Dermis microvascular lymphatic vessel endothelial cell (primary cell): ENCODE measurements at places on chromosomes 7 and 10. TPM values are rescaled to one million over a fixed set of nuclear protein-coding genes. Genes with fewer than 3 reads are reported as not detected.

PI4K2A gene
- 10.5 and 15.2 TPM in 2 replicates for total RNA-seq

STEAP1B gene
- total RNA-seq, result 2.9 and 10.9 TPM in 2 replicates

NRG3 gene
- 8.2 and 19.1 TPM in 2 replicates for total RNA-seq

PHTF2 gene
- total RNA-seq, result 10.5 and 15.7 TPM in 2 replicates

ACBD5 gene
- total RNA-seq, result 14.6 and 19.1 TPM in 2 replicates

ARMC3 gene
- total RNA-seq, result not detected in 2 replicates

OPALIN gene
- not detected in 2 replicates for total RNA-seq

GIMAP6 gene
- 169 and 251 TPM in 2 replicates for total RNA-seq

DEPP1 gene
- 122 and 133 TPM in 2 replicates for total RNA-seq

ASB10 gene
- not detected in 2 replicates for total RNA-seq

PSAP gene
- total RNA-seq, result 416 and 874 TPM in 2 replicates

MYL10 gene
- total RNA-seq, result not detected in 2 replicates

HOGA1 gene
- 0.38 and 0.77 TPM in 2 replicates for total RNA-seq

CCSER2 gene
- 15.1 and 15.6 TPM in 2 replicates for total RNA-seq

TEX47 gene
- total RNA-seq, result not detected in 2 replicates

SKIDA1 gene
- 1.9 and 3.8 TPM in 2 replicates for total RNA-seq

NME8 gene
- not detected in 2 replicates for total RNA-seq

HOXA3 gene
- 3.0 and 3.7 TPM in 2 replicates for total RNA-seq

ATP6V0A4 gene
- under 0.01 and 0.25 TPM in 2 replicates for total RNA-seq

CRYGN gene
- not detected in 2 replicates for total RNA-seq

TSPAN33 gene
- total RNA-seq, result under 0.01 and 0.13 TPM in 2 replicates

SLC26A5 gene
- 0.64 and 1.0 TPM in 2 replicates for total RNA-seq

CRTAC1 gene
- total RNA-seq, result 4.6 and 11.9 TPM in 2 replicates

MEOX2 gene
- total RNA-seq, result 2.1 and 3.1 TPM in 2 replicates
